ENCODE measurements at places on chromosomes 7 and 10.

DNA sequence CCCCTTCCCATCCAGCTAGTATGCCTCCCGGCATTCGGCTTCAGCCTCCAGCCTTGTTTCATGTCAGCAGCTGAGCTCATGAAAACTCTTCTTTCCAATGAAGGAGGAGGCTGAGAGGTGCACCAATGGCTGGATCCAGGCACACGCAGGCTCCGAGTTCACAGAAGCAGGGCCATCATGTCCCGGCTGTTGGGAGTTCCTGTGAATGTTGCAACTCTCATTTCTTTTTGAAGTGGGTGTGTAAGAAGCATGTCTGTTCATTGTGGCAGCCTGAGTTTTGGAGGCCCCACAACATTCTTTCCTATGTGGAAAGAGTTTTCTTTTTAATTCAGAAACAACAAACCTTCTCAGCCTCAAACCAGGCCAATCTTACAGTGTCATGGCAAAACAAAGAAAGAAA is 89.7 kb downstream of the PTPRE start:
- no peak for DNase-seq

DNA sequence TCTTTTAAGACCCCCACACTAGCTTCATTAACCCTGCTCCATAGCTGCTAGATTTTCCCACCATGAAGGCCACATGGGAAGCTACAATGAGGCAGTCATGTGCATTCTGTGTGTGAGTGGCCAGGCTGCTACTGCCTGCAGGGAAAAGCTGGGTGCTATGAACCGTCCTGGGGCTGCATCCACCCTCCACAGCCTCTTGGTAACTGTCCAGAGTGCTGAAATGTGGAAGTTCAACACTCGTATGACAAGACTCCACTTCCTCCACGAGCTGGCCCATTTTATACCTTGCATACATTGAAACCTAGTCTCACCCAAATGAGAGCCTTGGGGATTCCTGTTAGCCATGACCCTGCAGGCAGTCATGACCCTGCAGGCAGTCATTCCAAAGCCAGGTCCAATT is 59.4 kb downstream of the CUZD1 start:
- peak; percentile 0 for DNase-seq

DNA sequence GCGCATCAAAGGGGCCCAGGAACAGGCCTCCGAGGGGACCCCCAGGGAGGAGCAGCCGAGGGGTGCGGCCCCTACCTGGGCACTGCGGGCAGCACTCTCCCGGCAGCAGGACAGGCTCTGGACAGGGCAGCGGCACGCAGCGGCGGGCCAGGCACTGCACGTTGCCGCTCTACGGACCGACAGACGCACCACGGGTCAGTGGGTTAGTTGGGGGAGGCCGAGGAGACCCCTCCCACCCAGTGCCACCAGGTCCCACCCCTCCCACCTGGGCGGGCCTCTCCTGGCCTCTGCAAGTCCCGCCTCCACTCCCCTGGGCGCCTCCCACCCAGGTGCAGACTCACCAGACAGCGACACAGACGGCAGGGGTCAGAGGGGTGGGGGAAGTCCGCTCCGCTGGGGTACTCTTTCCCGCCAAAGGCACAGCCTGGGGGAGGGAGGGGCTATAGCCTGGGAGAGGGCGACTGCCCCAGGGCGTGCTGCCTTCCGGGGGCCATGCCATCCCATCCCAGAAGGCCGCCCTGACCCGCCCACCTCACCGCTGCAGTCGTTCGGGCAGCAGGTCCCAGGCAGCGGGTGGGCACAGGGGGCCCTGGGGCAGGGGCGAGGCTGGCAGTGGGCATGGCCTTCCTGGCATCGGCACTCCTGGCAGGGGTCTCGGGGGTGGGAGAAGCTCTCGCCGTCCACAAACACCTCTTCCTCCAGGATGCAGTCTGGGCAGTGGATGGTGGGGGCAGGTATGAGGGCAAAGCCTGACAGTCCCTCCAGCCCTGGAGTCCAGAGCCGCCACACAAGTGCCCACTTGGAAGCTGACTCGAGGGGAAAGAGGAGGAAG is 19.2 kb downstream of the KCP start:
- no peak for DNase-seq

- DNase-seq, result peak; percentile 1
Observed at GRCh38 chr7:35253710-35254495, at the start of gene TBX20. Gene TBX20, minus strand, starts transcription at chr7:35254100. Its CDS starts 480 bp downstream, at chr7:35253620.

DNA sequence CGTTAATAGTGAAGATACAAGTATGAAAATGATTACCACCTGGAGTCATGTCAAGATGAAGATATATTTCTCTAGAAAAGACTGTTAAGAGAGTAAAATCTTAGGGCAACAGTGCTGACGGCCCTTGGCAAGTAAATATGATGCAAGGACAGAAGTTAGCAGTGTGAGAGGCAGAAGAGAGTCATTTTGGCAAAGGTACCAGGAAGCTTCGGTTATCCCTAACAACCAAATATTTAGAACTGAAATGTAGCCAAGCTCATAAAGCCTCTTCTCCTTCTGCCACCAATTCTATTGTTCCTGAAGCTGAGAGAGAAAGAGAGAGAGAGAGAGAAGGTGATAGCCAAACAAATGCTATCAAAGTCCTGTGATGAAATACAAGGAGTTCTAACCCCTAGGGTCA is 109.6 kb downstream of the MACC1 start:
- DNase-seq, result peak; percentile 42

- no peak for DNase-seq
Observed at GRCh38 chr10:4543938-4544533, 282.0 kb upstream of the AKR1E2 start.

DNA sequence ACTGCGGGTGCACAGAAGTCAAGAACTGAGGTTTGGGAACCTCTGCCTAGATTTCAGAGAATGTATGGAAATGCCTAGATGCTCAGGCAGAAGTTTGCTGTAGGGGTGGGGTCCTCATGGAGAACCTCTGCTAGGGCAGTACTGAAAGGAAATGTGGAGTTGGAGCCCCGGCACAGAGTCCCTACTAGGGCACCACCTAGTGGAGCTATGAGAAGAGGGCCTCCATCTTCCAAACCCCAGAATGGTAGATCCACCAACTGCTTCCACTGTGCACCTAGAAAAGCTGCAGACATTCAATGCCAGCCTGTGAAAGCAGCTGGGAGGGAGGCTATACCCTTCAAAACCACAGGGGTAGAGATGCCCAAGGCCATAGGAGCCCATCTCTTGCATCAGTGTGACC is 1336.0 kb upstream of the CELF2 start:
- DNase-seq, result no peak

- no peak for DNase-seq
Observed at GRCh38 chr7:29488203-29488970, 75.2 kb upstream of the PRR15 start.

- no peak for DNase-seq
Observed at GRCh38 chr10:35214607-35215020, 88.0 kb downstream of the CREM start.

DNA sequence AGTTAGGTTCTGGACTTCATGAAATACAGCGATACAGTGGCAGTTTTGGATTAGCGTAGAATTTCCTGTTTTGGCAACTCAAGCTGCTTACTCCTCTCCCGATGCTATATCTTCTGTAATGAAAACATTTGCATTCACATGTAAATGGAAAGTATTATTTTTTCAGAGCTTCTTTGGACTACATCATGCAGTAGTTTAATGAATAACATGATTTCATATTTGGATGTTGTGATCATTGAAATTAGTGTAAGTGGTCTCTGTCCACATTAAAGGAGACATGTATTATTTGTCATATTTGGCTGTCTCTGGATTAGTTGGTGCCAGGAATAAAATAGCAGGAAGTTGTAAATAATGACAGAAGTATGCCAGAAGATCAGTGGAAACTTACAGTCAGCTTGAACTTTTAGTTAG is 331.6 kb downstream of the GFRA1 start:
- DNase-seq, result no peak

DNA sequence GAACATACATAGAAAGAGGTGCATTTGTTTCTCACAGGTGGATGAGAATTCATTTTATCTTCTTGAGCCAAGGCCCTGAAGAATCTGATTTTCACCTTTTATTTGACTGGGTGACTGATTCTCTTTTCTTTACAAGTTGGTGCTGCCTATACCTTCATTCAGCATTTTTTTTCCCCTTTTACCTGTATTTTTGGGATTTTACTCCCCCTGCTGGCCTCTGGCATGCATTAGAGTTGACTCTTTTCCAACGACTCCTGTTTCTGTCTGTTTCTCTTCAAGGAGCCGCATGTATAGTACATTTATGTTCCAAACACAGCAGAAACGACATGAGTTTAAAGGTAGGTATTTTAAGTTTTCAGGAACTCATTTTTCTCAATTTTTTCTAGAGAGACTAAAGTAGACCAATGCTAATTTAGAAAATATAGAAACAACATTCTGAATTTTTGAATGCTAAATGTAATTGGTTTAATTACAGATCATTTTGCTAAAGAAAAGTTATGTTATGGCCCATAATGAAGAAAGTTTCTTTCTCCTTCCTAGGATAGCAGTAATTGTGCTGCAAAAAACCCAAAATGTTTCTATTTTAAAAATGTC is 149.8 kb upstream of the HDAC9 start:
- DNase-seq, result no peak

DNA sequence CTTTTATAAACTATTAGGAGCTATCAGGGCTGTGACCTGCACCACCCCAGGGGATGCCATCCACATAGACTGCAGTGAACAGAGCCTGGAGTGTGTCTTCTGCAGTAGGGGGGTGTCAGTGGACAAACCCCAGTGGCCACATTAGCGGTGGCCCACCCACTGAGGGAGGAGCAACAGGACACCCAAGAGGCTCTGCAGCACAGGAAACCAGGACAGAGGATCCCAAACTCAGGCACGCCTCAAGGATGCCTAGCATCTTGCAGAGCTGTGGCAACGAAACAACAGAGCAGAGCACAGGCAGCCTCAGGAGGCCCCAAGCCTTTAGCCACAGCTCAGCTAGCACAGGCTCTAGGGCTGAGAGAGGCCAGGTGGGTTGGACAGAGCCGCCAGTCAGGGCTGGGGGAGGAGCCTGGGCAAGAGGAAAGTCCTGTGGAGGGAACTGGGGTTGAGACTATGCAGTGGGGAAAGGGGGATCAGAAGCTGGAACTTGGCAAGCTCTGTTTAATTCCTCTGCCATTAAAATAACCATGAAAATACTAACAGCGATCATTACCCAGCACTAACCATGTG is 53.8 kb downstream of the GRID1 start:
- no peak for DNase-seq

DNA sequence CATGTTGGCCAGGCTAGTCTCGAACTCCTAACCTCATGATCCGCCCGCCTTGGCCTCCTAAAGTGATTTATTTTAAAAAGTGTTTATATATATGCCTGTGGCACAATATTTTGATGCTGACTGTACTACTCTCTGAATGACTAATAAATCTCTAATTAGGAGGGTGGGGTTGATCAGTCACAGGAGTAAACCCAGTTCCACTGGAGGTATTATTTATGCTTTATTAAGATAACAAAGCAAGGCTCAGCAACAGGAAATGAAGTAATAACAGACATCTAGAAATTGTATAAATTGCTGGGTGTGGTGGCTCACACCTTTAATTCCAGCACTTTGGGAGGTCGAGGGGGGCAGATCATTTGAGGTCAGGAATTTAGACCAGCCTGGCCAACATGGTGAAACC is 26.0 kb upstream of the MCU start:
- DNase-seq, result peak; percentile 16

- DNase-seq, result no peak
Observed at GRCh38 chr10:60147025-60147424, 240.7 kb upstream of the CCDC6 start.

DNA sequence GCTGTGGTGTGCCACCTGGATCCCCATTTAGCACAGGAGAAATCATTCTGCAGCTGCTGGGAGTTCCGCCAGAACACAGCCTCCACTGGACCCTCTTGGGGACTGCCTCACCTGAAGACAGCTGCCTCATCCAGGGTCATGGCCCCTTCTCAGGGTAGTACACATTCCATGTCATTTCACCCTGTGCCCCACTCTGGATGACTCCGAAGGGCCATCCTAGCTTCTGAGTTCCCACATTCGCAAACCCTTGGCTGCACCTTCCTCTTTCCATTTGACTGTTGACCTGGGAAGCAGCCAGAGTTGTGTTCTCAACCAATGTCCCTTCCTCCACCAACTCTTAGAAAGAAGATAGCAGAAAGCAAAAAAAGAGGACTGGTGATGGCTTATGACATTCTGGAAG is 125.6 kb upstream of the TBX20 start:
- no peak for DNase-seq

GRCh38 chr7:95095259-95095965 is 188.0 kb downstream of the PPP1R9A start:
- no peak for DNase-seq

DNA sequence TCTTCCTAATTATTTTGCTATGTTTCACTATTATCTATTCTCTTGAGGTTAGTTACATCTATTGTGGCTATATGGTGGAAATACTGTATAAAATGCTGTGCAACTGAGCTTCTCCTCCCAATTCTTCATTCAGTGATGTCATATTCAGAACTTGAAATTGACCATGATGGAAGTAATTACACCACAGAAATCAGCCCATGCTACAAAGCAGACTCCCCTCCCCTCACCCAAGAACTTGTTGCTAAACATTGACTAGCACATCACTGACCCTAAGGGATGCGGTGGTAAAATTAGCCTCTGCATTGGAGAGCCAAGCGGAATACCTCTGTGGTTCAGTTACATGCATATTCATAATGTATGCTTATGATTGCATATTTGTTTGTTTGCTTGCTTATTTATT is 8.8 kb downstream of the CALD1 start:
- no peak for DNase-seq

- DNase-seq, result no peak
Observed at GRCh38 chr10:105188737-105189462, 547.8 kb downstream of the SORCS3 start.

GRCh38 chr7:139016931-139017511 is 18.8 kb downstream of the ZC3HAV1L start:
- peak; percentile 32 for DNase-seq

DNA sequence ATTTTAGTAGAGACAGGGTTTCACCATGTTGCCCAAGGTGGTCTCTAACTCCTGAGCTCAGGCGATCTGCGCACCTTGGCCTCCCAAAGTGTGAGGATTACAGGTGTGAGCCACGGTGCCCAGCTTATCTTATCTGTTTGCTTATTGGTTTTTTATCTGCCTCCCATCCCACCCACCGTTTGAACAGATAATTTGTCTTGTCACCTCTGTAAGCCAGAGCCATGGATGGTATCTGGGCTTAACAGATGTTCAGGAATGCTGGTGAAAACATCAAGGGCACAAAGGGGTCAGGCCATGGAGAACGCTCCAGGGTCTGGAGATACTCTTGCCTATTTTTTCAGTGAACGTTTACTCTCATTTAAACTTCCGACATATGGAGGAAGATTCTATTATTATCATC is 12.0 kb upstream of the NDST2 start:
- no peak for DNase-seq

- DNase-seq, result no peak
Observed at GRCh38 chr10:31070025-31070424, 38.4 kb upstream of the ZNF438 start.

- peak; percentile 56 for DNase-seq
Observed at GRCh38 chr7:112930787-112931186, 140.6 kb upstream of the TMEM168 start.

GRCh38 chr10:73097305-73097670 is 622 bp upstream of the P4HA1 start:
- DNase-seq, result no peak

GRCh38 chr10:71882813-71883659 is 32.0 kb upstream of the PSAP start:
- DNase-seq, result no peak

GRCh38 chr7:12588259-12588904 is 17.9 kb downstream of the SCIN start:
- no peak for DNase-seq

All from GM04504 (cell line).